Cerebellum (tissue), 4 donors: ENCODE measurements at places on chromosomes 7 and 10. TPM values are rescaled to one million over a fixed set of nuclear protein-coding genes. Genes with fewer than 3 reads are reported as not detected.

DNA sequence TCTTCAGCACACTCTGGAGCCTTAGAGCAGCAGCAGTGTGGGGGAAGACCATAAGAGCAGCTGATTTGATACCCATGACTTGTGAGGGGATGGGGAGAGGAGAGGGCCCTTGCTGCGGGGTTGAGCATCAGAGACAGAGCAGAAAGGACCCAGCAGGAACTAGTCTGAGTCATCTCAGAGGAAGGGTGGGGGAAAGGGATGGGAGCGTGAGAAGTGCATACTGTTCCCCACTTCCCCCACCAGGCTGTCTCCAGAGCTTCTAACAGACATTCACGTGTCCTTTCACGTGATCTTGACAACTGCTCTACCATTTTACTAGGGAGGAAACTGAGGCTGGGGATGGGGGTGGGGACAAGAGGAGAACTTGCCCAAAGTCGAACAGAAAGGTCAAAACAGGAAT is 38.7 kb downstream of the FAM241B start:
- no peak for DNase-seq

DNA sequence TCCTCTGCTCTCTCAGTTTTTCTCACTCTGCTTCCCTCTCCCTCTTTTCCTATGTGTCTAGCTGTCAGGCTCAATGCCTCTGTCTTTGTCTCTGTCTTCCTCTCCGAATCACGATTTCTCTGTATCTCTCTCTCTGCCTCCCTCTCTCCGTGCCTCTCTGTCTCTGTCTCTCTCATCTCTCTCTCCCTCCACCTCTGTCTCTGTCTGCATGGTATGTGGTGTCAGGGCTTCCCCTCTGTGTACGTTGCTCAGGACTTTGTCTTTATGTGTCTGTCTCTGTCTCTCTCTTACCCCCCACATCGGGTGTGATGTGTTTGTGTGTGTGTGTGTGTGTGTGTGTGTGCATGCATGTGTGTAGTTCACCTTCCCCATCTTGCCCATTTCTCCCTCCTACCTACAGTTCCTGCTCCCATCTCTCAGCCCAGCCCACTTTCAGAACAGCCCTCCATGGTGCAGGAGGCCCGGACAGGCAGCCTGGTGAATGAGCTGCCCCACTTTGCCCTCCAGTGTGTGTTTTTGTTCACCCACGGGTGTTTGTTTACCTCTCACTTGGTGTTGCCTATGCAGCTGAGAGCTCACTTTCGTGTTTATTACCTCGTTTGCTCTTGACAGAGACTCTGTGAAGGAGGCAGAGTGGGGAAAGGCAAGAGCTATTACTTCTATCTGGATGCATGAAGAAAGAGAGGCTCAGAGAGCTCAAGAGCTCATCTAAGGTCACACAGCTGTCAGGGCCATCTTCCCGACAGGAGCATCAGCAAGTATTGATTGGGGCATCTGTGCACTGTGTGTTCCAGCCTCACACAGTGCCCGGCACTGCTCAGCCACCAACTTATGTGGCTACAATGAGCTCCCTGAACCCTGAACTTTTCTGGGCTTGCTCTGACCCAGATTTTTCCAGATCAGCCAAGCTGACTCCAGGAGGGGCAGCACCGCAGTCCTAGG is 163.5 kb upstream of the ZMIZ1 start:
- DNase-seq = no peak

GRCh38 chr7:96359876-96360275 is 38.0 kb upstream of the SLC25A13 start:
- DNase-seq = no peak

- no peak for DNase-seq
These were observed 305.9 kb upstream of the SMIM30 start for GRCh38 chr7:113424185-113424817.

DNA sequence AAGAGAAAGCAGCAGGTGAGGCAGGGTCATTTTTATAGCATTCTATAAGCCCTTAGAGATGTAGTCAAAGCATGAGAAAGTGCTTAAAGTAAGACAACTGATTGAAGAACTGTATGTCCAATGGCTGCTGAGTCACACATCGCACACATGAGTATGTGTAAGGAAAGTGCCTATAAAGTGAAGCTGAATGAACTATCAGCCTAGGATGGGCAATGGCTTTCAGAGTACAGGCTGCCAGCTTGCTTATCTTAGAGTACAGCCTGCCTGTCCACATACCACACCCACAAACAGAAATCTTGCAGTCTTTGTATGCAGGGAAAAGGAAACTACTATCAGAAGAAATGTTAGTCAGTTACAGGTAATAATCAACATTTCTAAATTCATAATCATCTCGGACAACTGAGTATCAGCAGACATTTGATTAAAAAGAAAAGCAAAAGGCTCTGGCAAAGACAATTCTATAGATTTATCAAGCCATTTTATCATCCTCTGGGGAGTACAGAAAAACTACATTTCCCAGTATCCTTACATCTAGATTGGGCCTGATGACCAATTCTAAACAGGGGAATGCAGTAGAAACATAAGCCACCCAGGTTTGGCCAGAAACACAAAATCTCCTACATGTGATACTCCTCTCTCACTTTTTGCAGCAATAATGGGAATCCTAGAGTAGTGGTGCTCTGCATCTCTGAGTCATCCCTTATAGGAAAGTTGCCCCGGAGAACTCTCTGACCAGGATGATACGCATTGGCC is 16.2 kb upstream of the EPHB6 start:
- DNase-seq = no peak

- DNase-seq = peak; percentile 10
These were observed 37.7 kb upstream of the HDAC9 start for GRCh38 chr7:18457832-18458231.

DNA sequence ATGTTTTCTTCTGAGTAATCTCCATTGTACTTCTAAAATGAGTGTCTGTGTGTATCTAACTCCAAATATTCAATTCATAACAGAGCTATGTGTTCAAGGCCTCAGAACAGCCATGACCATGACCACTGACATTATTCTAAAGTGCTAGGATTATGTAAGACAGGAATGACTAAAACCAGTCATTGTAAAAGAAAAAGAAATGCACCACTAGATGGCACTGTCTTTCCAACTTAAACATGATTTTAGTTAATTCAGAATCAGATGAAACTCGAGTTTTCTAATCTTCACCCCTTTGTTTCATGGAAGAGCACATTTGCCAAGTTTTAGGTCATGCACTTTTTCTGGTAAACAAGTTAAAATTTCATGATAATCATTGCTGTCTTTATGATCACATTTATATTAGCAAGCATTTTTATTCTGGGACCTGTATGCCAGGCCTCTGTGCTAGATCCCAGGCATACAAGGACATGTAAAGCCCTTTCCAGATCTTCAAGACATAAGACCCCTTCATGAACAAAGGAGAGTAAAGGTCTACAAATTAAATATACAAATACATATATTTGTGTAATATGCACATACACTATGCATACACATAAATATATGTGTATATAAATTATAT is 26.1 kb upstream of the RSU1 start:
- DNase-seq = peak; percentile 58

DNA sequence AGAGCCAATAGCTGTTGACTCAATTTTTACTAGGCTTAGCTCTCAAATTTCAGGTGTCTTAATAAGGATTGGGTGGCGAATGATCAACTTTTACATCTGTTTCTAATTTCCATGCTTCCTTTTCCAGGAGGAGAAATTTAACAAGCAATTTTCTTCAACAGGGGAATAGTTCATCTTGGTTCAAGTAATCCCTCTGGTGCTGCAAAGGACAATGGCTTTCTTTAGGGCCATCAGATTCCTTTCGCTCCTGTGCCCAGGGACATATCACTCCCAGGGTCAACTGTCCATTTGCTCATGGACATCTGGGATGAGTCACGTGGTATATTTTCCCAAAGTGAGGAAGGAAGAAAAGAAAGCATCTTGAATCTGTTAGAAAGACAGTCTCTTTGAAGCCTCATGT is 313.3 kb downstream of the FRMD4A start:
- no peak for DNase-seq

- DNase-seq = no peak
These were observed 20.8 kb downstream of the PCLO start for GRCh38 chr7:83141927-83142326.

- no peak for DNase-seq
These were observed 97.9 kb downstream of the PTEN start for GRCh38 chr10:87961314-87961713.

DNA sequence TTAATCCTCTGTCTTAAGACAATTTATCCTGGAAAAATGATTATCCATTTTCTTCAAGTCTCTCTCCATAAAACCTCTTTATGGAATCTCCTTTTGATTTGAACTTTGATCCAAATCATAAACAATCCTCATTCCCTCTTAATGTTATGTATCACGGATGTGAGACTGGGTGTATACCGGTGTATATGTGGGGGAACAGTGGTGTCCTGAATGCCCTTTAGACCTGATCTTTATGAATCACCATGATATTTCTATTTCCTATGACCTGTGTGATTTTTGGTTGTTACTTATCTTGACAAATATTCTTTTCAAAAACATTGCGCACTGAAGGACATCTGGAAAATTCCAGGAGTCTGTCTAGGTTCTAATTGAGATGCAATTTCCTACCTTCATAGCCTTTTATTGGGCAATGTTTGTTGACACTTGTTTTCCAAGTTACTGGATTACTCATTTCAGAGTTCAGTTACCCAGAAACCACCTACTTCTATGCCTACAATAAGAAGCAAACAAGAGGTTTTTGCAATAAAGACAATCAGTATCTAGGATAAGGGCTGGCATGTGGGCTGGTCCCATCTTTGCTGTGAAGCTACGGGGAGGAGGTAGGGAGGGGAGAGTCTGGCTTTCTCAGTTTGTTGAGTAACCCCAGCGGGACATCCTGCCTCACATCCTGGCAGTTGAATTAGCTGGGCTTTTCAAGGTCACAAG is 190.4 kb downstream of the CTTNBP2 start:
- no peak for DNase-seq

- no peak for DNase-seq
These were observed 32.7 kb downstream of the ADAP1 start for GRCh38 chr7:921581-922333.

DNA sequence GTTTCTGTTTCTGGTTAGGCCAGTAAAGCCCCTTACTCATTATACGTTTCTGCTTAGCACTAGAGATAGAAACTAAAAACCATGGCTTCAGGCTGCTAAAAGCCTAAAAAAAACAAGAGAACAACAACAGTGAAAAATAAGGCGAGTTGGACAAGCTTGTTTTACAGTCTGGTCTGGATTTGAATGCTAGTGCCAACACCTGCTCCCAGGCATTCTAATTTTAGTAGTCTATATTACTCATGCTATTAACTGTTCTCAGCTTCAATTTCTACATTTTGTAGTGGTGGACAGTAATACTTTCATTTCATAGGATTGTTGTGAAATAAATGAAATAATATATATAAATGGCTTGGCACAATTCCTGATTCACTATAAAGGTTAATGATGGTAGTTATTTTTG is 108.5 kb downstream of the HBP1 start:
- peak; percentile 45 for DNase-seq

GRCh38 chr7:886626-887487 is 10.5 kb downstream of the GET4 start:
- DNase-seq = peak; percentile 78

DNA sequence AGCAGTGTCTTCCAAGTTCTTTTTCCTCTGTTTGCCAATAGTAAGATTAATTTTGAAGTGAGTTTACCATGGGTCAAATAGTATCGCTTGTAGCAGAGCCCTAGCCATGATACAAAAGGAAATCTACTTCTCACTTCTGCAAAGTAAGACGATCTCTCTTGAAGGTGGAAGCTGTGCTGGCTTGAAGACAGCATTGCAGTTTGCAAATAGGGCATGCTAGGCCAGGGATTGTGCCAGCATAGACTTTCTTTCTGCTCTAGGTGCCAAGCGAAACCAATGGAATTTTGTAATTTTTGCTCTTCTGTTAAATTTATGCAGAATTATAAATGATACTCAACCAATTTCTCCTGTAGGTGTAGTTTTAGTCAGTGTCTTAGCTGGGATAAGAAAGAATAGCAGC is 74.5 kb downstream of the SLC13A1 start:
- no peak for DNase-seq

- no peak for DNase-seq
These were observed 79.9 kb downstream of the HIP1 start for GRCh38 chr7:75658802-75659201.

GRCh38 chr10:44921061-44921460 is 9.9 kb downstream of the TMEM72 start:
- no peak for DNase-seq

The RBP4 gene
- total RNA-seq = 2.5 TPM

The AKR1C8 gene
- total RNA-seq = 0.45 TPM

The SCIN gene
- 2.5 TPM for total RNA-seq

The IFIT1B gene
- total RNA-seq = 0.82 TPM

The FBXL15 gene
- total RNA-seq = 6.2 TPM

The PIP gene
- not detected for total RNA-seq

The MALRD1 gene
- 2.3 TPM for total RNA-seq

The LRRC18 gene
- not detected for total RNA-seq

The SPDYE2B gene
- not detected for total RNA-seq

The TMEM273 gene
- 2.8 TPM for total RNA-seq

The ELAPOR2 gene
- total RNA-seq = 41.9 TPM

The EPO gene
- total RNA-seq = not detected

The MYL10 gene
- not detected for total RNA-seq

The TYW1B gene
- total RNA-seq = 3.9 TPM

The SDK1 gene
- 33.1 TPM for total RNA-seq
